ENCODE measurements at places on chromosomes 5 and 9.

GRCh38 chr9:101995231-101995630 lies 256.8 kb upstream of the GRIN3A start:
- no peak overlapping the region for H3K27ac ChIP-seq
- DNase-seq = peak; percentile 25
- H3K36me3 ChIP-seq = no peaks in the 10 kb centered on the region
- H3K27me3 ChIP-seq = no peaks in the 10 kb centered on the region

- no peak overlapping the region for H3K4me3 ChIP-seq
- H3K27ac ChIP-seq = peak overlapping the region; percentile 42
- H3K36me3 ChIP-seq = peaks cover 61% of the 10 kb centered on the region
- DNase-seq = peak; percentile 89
These were observed 30.1 kb downstream of the QRFP start for GRCh38 chr9:130866474-130866965.

DNA sequence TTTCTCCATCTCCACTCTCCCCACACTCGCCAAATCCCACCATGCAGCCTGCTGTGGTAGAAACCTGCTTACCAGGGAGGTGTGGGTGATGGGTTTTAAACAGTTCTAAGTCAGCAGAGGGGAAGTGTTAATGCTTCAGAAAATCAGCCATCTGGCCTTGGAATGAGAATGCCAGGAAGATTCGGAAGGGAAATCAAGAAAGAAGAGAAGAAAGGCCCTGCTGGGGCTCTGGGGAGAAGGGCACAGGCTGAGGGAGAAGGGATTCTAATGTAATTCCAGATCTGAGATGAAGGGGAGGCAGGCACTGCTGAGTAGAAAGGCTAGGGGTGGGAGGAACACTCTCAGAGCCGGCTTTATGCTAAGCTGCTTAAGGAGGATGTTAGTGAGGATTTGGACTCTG lies 434.7 kb upstream of the DMAC1 start:
- peaks cover 3% of the 10 kb centered on the region for H3K4me1 ChIP-seq
- H3K36me3 ChIP-seq = no peaks in the 10 kb centered on the region
- H3K27ac ChIP-seq = no peak overlapping the region

GRCh38 chr5:97606531-97606930 lies 423.5 kb upstream of the RIOK2 start:
- H3K27ac ChIP-seq = no peak overlapping the region
- no peak for DNase-seq
- no peaks in the 10 kb centered on the region for H3K36me3 ChIP-seq

DNA sequence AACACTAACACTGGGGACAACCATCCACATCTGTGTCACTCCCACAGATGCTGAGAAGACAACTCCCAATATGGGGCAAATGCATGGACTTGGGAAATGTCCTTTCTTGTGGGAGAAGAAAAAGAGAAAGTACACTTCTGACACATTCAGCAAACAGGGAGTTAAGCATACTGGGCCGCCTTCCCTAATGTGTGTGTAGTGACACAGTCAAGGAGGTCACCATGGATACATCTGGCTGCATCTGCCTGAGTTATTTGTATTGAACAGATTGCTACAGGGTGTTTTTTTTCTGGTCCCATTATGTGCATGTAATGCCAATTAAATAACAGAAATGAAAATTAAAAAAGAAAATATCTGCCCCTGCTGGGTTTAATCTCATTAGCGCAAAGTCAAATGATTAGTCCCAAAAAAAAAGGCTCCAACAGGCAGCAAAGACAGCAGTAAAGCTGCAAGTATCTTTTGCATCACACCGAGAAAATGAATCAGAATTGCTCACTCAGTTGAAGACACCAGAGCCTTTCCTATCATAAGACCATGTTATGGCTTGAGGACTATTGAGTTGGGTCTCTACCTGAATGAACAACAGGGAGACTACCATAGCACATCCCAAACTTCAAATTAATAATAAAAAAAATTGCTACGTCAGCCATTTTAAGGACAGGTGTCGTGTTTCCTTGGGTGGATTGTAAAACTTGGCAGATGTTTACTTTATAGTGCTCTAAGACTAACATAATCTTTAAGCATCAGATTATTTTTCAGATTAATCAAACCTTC lies 395.9 kb downstream of the DTWD2 start:
- H3K4me1 ChIP-seq = no peaks in the 10 kb centered on the region
- no peak overlapping the region for H3K4me3 ChIP-seq
- H3K27ac ChIP-seq = no peak overlapping the region
- no peaks in the 10 kb centered on the region for H3K27me3 ChIP-seq
- DNase-seq = peak; percentile 82

GRCh38 chr5:53480416-53481158 lies at the start of gene FST:
Gene FST, plus strand, starts transcription at chr5:53480629. Its CDS starts 163 bp downstream, at chr5:53480792.
- H3K27ac ChIP-seq = peak within 1 kb of the TSS; percentile 90
- H3K27me3 ChIP-seq = peaks cover 31% of the 10 kb centered on the region
- peaks cover 11% of the 10 kb centered on the region for H3K36me3 ChIP-seq
- peak within 1 kb of the TSS; percentile 76 for H3K4me3 ChIP-seq
- peaks cover 15% of the 10 kb centered on the region for H3K4me1 ChIP-seq

DNA sequence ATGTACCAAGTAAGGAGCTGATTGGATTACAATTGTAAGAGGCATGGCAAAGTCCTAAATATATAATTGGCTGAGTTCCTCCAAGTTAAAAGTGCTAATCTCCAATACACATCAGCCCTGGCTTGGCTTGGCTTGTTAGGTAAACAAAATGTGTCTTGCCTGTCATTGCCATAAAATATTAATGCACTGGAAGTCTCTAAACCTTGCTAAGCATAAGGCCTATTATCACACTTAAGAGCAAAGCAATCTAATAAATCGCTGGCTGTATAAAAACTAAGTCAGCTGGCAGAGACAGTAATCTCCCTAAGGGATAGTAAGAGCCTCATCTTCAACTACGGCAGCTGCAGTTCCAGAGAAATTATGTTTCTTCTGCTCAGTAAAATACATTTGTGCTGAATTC lies 418.6 kb upstream of the GRAMD2B start:
- DNase-seq = peak; percentile 93
- no peak overlapping the region for H3K4me3 ChIP-seq
- H3K36me3 ChIP-seq = no peaks in the 10 kb centered on the region
- no peaks in the 10 kb centered on the region for H3K27me3 ChIP-seq
- H3K27ac ChIP-seq = no peak overlapping the region

Data from muscle of leg (tissue), 16 donors.